Stimulated activated CD4-positive, alpha-beta T cell treated with anti-CD3 and anti-CD28 coated beads, Interleukin-1b, Interleukin-23, amount 100 ng/mL, for 24 hours (primary cell): ENCODE measurements at places on chromosomes 5 and 9.

GRCh38 chr5:131783357-131783756, 13.5 kb downstream of the FNIP1 start:
- DNase-seq, result no peak

DNA sequence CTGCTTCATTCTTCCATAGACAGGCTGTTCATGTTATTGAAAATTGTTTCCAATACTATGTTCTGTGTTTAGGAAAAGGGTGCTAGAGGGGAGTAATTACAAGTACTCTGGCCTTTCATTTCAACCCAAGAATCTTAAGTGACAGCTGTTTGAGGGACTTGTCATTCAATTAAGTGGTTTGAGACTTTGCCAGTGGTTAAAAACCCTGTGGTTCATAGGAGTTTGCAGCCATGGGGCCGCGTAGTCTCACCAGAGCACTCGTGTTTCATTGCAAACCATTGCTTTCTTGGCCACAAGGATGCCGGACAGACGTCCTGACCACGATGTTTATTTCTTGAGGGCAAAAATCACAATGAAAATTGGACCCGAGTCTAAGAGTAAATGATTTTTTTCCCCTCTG, 248.8 kb downstream of the NNT start:
- no peak for DNase-seq

GRCh38 chr5:28009576-28009975, 971.2 kb upstream of the CDH9 start:
- no peak for DNase-seq

GRCh38 chr5:160152287-160152686, 33.0 kb upstream of the PWWP2A start:
- no peak for DNase-seq

GRCh38 chr9:14156046-14156445, 157.9 kb downstream of the NFIB start:
- no peak for DNase-seq

DNA sequence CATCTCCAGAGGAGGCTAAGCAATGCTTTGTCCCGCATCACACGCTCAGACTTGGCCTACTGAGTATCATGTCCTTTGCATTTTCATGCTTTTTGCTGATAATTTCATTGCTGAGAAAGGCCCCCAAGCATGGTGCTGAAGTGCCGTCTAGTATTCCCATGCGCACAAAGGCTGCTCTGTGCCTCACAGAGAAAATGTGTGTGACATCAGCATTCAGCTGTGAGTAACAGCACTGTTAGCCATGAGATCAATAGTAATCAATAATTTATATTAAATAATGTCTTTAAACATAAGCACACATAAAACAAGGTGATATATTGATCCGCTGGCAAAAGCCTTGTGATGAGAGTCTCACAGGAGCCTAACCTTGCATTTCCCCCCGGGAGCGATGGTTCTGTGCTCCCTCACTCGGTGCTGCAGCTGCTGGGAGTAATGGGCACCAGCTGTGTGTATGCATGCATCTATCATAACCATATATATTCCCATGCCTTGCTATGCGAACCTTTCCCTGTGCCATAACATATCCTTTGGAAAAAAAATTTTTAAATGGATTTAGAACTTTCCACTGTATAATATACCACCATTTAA, 50.4 kb upstream of the RNF130 start:
- no peak for DNase-seq

DNA sequence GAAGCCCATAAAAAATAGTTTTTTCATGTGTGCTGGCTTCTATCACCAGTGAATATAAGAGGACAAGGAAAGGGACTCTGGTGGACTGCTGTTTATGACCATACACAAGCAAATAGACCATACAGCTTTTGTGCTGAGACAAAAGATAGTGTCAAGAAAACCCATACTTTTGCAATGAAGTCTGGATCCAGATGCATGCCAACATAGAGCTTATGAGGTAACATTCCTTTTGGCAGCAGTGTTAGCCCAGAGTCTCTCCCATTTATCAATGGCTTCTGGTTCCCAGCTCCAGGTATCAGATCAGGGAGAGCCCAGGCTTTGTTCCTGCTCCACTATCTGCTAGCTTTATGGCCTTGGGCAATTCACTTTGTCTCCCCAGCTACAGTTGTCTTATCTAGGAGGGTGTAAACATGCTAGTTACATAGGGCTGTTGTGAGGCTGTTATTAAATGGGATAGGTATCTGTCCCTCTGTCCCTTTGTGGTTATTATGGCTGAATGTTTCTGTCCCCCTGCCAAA, 55.6 kb downstream of the CCDC192 start:
- no peak for DNase-seq

- DNase-seq, result no peak
Observed at GRCh38 chr9:116189683-116190082, 36.1 kb downstream of the PAPPA start.

DNA sequence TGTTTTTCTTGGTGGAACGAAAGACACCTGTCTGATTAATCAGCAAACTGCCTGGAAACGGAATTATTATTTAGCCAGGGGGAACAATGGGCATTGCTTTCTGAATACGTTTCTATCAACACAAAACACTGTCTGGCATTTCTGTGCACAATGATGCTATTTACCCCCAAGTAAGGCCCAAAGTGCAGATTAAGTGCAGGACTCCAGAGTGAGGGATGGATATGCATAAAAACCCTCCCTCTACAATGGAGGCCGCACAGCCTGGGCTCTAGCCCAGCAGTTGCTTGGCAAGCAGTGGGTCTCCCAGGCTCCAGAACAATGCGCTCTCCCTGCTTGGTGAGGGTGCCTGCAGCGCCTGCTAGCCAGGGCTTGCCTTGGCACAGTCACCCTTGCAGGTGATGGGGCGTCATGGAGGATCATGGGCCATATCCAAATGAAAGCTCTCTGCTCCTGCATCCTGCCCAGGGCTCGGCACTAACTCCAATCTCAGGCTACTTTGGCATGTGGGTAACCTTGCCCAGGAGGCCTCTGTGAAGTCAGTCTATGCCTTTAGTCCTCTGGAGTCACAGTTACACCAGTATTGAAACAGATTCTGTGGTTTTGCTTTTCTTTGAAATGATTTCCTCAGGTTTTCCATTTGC, 11.5 kb upstream of the SPATA24 start:
- no peak for DNase-seq

DNA sequence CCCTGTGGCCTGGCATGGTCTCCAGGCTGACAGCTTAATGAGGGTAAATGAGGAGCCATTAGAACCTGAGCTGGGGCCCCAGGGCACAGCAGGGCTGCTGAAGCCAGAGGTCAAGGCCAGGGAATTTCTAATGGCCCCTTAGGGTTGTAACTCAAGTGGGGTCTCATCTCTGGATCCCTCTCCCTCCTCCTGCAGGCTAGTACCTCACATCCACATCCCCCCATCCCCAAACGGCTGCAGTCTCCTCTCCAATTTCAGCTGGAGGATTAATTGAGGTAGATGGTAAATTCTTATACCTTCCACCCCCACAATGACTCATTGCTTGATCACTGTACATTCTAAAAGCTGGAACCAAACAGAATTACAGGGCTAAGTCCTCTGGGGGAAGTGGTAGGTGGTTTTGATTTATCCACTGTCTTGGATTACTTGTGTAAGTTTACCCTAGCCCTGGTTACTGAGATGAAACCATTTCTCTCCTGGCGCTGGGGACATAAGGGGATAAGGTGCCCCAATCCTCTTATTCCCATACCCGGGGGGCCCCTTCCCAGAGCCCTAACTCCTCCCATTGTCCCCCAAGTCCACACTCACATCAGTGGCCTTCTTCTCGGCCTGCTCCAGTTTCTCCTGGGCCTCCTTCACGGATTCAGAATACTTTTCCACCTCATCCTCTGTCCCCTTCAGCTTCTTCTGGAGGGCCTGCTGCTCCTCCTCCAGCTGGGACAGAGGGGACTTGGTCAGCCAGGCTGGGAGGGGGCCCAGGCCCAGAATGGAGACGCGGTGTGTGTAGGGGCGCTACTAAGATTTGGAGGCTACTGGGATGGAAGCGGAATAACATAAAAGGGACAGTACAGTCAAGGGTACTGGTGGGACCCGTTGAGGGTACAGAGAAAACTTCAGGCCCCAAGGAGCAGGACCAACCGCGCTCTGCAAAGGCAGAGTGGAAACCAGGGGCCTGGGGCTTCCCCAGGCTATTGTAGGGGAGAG, 875 bp downstream of the TPM2 start:
- no peak for DNase-seq

DNA sequence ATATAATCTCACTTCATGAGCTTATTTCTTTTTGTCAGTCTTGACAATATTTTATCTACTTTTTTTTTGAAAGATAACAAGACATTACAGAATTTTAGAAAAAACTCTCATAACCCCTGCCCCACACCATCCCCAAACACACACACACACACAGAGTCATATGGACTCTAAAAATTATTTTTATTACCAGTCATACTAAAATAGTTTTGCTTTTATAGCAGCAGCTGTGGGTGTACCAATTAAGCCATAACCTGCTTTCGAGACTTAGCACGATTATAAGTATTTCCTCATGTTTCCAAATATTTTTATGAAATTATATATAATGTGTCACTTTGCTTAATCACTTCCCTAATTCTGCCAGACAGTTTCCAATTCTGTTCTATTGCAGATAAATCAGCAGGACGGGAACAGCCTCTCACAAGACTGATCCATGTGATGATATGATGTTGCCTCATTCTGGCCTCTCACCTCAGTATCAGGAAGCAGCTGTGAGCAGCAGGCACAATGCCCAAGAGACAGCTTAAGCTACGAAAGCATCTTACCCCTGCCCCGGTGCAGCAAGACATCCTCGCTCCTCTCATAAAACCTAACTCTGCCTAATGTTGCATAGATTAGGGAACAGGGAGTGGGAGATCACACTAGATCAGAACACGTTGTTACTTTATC, 7.0 kb downstream of the PDCL start:
- no peak for DNase-seq
